Astrocyte (in vitro differentiated cells and primary cell): ENCODE measurements at places on chromosomes 6 and 20.
A peak's percentile ranks its signal among the peaks of the same experiment; 100 is the strongest.

GRCh38 chr6:24107294-24107693, 18.7 kb upstream of the NRSN1 start:
- no peak for DNase-seq

DNA sequence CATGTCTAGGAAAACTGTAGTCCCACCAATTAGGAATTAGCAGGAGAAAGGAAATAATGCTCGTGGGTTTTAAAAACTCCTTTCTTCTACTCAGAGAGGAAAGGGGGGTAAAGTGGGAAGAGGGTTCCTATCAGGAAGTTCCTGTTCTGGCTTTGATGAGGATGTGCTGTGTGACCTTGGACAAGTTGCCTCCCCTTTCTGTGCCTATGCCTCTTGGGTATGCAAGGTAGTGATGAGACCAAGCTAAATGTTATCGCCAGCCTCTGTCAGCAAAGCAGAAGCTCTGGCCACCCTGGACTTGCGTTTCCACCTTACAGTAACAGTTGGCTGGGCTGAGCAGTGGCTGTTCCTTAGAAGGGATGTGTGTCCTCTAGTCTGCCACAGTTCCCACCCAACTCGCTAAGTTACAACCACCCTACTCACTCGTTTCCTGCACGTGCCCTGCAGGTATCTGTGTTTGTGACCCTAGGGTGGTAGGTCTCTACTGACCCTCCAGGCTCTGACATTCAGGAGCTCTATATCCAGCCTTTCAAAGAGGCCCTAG, 110.0 kb downstream of the PREX1 start:
- no peak for DNase-seq

DNA sequence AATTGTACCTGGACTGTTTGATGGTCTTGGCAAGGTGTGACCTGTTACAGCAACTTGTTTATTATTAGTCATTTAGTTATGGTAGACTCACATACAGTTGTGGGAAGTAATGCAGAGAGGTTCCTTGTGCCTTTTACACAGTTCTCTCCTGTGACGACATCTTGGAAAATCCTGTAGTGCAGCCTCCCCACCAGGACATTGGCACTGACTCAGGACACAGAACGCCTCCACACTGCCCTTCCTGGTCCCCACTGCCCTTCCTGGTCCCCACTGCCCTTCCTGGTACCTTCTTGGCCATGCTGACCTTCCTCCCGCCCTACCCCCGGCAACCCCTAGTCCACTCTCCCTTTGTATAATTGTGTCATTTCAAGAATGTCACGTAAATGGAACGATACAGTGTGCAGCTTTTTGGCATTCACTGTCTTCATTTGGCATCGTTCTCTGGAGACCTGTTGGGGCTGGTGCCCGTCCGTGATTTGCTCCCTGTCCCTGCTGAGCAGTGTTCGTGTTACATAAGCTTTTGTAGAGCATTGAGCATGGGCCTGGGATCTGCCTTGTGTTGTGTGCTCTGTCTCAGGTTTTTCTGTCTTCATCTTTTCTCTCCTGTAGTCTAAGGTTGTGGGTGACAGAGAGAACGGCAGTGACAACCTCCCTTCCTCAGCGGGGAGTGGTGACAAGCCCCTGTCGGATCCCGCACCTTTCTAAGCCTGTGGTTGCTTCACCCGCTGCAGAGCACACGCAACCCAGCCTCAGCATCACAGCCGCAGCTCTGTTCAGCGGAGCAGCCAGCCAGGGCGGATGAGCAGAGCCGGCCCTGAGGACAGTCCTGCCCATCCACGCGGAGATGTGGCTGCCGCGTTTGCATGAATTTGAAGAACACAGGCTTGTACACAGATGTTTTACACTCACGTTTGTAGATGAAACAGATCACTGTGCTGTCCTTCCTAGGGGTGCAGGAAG, 5.4 kb upstream of the DNAJC5 start:
- DNase-seq, result no peak

DNA sequence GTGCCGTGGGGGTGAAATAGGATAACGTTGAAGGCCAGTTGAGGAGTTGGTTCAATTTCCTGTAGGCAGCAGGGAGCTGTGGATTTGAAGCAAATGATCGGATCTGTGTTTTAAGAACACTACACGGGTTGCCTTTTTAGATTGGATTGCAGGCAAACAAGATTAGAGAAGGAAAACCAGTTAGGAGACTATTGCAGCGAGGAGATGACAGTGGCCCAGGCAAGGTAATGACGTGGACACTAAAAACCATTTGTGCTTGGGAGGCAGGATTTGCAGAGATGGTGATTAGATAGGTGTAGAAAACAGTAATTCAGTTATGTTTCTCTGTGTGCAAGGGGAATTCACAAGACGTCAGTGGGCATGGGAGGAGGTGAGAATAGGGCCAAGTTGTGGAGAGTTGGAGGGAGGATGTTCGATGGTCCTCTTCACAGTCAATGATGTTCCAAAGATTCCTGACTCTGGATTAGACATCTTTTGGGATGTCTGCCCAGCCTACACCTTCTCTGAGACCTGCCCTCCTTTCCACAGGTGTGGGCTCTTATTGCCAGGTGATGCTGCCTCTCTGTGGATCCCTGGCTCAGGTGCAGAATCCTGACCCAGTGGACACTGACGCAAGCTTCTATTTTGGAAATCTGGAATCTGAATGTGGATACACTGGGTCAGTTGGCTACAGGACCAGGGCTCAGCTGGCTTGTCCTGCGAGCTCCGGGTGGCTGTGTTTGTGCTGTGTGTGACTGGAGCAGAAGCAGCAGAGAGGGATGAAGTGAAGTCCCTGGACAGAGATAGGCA, 54.2 kb downstream of the TFAP2C start:
- DNase-seq, result no peak

- DNase-seq, result no peak
Observed at GRCh38 chr20:17825252-17825959, 125.6 kb downstream of the BANF2 start.

- DNase-seq, result no peak
Observed at GRCh38 chr6:82072121-82072521, 175.4 kb downstream of the IBTK start.

- DNase-seq, result no peak
Observed at GRCh38 chr6:95593025-95593424, 15.7 kb downstream of the MANEA start.

DNA sequence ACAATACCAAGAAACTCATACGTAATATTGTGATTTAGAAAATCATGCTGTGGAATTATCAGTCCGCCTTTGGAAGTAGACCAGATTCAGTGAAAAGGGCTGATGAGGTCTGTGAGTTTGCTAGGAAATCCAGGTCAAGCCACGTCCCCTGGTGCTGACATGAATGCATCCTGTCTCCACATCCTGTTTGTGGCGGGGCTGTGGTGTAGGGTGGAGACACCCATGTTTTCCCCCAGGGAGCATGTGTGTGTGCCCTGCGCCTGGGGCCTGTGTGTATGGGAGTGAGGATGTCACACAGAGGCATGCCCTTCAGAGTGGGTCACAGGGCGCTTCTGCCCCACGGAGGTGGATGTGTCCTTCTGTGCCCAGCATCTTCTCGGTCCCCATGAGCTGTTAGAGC, 109.1 kb downstream of the SASH1 start:
- DNase-seq, result no peak

GRCh38 chr6:68636666-68637065, 1.6 kb downstream of the ADGRB3 start:
- DNase-seq, result no peak

- no peak for DNase-seq
Observed at GRCh38 chr6:18212231-18212630, 52.1 kb downstream of the DEK start.

DNA sequence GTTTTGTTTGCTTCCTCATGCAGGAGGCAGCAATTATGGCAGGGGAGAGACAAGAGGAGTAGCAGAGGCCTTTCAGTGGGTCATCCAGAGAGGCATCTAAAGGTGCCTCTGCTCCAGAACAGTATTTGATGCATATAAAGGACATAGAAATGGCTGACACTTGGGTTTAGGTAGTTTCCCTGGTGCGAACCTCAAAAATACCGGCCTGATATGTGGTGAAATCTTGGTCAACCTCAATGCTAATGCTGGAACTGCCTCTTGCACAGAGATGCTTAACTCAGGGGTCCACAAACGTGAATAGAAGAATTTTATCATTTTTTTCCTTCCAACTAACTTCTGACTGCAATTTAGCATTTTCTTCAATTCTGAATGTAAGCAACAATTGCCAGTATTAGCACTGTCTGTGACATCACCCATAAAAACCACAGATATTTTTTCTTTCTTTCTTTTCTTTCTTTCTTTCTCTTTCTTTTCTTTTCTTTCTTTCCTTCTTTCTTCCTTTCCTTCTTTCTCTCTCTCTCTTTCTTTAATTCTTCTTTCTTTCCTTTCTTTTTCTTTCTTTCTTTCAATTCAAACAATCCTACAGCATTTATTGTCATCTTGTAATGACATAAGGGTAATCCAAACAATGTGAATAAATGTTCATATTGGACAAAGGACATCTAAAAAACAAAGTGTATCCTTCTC, 180.0 kb upstream of the UST start:
- no peak for DNase-seq

DNA sequence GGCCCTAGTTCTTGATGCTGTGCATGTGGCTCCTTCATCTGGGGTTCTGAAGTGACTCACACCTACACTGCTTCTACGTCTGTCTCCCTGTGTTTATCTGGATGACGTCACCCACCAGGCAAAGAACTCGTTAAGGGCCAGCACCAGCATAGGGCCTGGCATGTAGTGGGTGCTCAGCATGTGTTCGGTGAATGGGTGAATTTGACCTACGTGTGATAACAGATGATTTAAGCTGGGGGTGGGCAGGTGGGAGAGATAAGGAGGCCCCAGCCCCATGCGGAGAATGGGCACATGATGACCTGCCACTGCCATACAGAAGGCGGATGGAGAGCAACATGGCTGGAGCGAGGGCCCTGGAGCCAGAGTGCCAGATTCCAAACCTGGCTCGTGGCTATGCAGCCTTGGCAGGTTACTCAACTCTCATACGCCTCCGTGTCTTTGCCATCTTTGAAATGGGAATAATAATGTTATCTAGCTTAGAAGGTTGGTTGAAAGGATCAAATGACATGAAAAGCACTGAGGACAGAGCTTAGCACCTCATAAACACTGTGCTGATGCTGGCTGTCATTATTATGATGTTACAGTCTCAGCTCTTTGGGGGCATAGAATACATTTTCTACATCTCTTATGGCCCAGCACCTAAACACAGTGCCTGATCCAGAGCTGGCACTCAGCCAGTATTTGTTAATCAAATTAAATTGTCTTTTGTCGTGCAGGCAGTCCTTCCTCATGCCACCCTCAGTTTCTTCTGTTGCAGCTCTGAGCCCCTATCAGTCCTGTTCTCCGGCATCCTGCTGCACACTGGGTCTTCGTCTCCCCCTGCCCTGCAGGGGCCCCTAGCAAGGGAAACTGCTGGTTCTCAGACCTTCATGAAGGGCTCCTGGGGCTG, 39.6 kb downstream of the VEGFA start:
- DNase-seq, result peak; percentile 77

DNA sequence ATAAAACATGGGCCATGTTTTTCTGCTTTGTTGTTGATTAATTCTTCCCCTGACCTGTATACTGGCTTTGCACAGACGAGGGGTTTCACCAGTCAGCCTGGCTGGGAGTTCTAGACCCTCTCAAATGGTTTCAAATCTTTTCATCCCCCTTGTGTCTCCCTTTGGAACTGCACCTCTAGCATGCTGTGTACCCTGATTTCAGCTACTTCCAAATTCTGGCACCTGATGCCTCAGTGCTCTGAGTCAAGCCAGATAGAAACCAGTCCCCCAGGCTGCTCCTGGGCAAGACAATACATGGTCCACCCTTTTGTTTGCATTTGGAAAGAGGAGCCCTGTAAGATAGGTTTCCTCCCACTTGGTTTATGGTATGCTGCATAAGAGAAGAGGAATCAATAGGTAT, 290.2 kb downstream of the BTBD3 start:
- peak; percentile 13 for DNase-seq
